ENCODE measurements at places on chromosomes 16 and 17.
A peak's percentile ranks its signal among the peaks of the same experiment; 100 is the strongest.

DNA sequence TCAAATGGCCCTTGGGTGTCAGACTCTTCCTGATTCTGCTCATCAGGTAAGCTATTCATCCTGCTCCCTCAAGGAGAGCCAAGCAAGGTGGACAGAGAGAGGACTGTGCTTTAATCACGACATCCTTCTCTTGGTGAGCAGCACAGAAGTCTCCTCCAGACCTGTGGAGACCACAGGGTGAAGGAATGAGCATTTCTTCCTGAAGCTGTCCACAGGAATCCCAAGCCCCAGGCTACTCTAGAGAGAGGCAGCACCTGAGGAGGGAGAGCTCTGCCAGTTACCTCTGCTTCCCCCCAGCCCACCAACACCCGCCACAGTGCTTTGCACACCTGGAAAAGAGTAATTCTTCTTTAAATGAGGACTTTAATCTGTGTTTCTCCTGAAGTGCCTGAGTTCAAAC is 100.0 kb downstream of the PARN start:
- no peak for DNase-seq

DNA sequence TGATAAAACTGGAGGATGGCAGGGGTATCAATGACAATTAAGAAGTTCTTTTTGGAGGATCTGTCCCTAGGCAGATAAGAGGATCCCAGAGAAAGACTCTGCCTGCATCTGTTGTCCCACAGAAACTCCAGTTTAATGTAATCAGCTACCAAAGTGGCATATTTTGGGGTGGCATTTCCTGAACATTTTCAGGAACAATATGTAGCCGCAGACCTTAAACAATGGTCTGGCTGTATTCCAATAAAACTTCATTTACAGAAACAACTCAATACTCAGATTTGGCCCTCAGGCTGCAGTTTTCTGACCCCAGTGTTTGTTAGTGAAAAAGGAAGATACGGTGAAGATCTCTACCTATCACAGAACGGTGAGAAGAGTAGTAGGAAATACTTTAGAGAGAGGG is 46.1 kb downstream of the KCNJ16 start:
- DNase-seq = no peak

GRCh38 chr17:45852535-45853297 is 8.0 kb downstream of the SPPL2C start:
- peak; percentile 70 for DNase-seq

DNA sequence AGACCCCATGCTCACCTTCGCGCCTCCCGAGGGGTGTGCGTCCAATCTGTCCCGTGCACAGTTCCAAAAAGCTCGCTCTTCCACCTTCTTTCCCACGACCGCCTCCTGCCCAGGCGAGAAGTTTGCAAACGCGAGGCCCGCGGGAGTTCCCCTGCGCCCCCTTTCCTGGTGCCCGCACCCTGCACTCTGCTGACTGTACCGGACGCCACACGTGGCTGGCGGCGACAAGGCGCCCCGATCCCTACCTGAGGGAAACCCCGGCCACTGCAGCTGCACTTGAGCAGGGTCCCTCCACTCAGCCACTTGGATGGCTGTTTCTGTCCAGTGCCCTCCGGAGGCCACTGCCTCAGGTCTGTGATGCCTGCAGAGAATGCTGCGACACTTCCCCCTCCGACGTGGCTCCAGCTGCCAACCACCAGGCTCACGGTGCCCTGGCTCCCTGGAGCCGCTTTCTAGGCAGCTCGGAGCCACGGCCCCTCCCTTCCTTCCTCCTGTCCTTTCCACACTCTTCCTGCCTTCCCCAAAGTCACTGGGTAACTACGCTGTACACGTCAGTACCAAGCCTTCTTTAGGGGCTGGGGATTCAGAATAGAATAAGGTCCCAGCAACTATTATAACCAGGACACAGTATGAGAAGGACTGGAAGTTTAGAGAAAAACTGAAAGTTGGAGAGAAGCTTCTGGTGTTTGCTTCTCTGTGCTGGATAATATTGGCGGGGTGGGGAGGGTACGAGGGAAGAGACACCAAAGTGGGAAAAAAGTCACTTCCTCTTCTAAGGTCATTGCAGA is at the start of gene MLKL:
MLKL (minus strand) TSS at position 425 of the 788 bp plus-strand sequence. CDS start 5,105 bp downstream, outside the sequence.
- DNase-seq = peak; percentile 64

GRCh38 chr16:62156971-62157370 is 120.7 kb upstream of the CDH8 start:
- DNase-seq = no peak

DNA sequence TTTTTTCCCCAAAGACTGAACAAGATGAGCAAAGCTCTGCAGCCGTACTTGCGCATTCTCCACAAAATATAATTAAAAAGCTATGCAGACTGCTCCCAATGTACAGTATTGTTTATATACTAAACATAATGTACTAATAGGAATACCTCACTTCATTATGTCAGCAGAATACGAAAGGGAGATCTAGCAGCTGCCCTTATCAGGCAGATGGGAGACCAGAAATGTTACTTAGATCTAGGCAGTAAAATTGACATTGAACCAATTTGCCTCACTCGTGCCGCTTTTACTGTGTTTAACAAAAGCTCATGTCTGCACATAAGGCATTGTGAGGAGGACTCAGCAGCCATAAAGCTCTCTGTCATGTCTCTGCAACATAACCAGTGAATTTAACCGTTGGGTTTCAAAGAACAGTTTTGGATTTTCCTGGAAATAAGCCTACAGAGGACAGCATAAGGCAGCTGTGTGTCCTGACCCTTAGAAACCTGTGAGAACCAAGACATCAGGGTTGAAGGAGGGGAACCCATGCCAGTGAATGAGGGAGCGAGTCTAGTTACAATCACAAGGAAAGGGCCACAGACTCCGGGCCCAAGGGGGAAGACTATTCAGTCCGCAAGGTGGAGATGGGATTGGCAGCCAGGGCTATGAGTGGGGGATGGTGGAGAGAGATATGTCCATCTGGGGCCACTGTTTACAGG is 71.4 kb downstream of the GNAO1 start:
- DNase-seq = no peak

- DNase-seq = no peak
Observed at GRCh38 chr16:85673529-85674417, 15.0 kb downstream of the GINS2 start.

- DNase-seq = no peak
Observed at GRCh38 chr17:53033297-53033696, 789.4 kb upstream of the KIF2B start.

DNA sequence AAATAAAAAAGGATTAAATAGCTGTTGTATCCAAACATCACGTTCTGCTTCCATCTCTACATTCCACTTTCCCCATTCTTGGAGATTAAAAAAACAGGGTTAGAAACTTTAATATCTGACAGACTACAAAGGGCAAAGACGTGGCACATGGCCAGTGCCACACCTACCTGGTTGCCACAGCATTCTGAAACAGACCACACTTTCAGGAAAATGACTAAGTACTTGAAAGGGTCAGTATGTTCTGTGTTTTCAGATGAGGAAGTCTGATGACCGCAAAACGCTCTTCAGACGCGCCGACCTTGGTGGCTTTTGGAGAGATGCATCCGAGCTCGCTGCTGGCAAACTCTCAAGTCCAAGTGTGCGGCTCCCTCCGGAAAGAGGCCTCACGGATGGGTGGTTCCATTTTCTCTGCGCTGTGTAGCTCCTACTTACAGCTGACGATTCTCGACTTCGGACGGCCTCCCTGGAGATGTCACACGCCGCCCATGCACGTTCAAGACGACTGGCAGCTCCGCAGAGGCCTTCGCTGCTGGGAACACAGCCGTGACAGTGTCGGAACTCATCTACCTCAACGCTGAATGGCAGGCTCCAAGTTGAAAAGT is 15.5 kb downstream of the MAP1LC3B start:
- peak; percentile 20 for DNase-seq

DNA sequence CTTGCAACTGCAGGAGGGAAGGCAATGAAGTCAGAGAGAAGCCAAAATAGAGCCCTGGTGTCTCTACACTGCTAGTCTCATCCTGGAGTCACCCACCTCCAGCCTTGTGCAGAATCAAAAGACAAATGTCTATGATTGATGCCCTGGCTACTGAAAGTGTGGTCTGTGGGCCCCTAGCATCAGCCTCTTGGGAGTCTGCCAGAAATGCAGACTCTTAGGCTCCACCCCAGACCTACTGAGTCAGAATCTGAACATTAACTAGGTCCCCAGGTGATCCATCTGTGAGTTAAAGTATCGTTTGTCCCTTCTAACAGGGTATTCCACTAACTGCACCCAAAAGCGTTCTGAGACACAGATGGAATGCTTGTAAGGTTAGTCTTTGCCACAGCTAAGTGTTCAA is 21.2 kb downstream of the EARS2 start:
- DNase-seq = no peak

DNA sequence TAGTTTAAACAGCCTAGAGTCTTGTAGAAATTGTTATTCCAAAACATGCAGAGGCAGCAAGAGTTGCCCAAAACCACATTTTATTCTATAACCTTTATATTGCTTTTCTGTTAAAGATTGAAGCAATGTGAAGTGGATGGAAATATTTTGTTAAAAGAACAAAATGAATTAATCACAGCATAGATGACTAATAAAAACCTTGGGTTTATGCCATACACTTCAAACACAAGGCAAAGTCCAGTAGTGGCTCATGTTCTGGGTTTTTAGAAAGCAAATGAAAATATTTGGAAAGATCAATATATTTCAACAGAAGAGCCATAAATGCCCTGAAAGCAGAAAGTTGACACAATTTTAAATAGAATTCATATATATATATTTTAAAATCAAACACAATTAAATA is 36.7 kb upstream of the ULK2 start:
- DNase-seq = no peak

DNA sequence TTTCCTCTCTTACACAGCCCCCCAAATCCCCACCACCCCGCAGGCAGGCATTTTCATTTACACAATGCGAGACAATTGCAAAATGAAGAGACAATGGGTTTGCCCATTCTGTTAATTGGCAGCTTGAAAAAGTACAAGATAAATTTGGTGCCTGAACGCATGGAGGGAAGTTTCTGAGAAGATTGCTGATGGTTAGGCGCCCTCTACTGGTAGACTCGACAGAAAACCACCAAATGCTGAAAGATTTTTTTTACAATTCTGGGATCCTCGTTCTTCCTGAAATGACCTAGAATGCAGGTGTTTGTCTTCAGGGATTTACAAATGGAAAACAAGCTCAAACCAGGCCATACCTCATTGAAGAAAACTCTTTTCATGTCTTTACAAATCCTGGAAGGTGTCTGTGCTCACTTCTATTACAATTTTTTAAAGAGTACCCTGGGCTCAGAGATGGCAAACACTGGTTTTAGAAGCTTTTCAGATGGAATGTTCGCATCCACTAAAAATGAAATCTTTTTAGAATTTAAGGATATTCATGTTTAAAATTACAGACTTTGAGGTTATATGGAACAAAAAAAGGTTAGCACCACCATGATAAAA is 338.5 kb downstream of the PMP22 start:
- DNase-seq = peak; percentile 63

GRCh38 chr17:83119987-83120864 is 40.8 kb downstream of the METRNL start:
- DNase-seq = peak; percentile 33

GRCh38 chr17:57665696-57666095 is 79.4 kb downstream of the CCDC182 start:
- no peak for DNase-seq

GRCh38 chr16:9308850-9309249 is 217.4 kb downstream of the HAPSTR1 start:
- DNase-seq = no peak

DNA sequence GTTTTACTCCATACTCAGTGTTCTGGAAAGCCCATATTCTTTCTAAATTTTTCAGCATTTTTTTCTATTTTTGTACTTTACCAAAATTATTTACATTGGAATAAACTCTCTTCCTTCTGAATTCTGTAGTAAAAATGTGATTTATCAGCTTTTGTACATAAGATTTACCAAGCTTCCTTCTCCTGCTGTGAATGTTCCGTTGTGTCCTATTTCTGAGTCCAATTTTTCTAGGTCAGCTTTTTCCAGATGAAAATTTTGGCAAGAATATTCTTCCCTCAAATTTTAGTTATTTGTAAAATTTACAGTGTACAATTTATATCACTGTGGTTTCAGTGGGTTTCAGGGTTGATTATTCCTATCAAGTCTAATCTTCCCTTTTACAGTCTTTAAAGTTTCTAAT is 27.5 kb downstream of the ASPA start:
- no peak for DNase-seq

DNA sequence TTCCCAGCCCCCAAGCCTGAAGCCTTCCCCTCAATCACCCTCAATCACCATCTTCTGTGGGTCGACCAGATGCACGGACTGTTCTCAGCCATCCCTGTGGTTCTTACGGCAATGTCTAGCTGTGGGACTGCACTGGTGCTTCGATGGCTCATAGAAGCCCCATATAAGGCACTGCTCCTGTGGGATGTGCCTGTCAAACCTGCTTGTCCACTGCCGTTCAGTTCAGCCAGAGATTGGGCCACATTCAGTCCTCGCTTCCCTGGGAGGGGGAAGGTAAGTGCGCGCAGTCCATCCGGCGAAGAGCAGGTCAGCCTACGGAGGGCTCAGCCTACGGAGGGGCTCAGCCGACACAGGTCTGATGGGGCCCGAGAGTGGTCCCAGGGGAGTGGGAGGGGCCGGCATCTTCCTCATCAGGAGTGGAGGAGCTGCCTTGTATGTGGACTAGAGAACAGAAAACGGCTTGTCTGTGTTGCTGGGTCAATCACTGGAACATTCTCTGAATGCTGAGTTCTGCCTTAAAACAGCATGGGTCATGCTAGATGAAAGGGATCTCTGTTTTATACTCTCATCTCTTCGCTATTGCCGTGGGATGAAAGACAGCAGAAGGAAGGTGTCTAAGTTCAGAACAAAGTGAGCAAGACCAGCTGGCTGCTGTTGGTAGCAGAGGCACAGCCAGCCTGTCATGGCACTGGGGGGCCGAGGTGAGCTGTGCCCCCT is at the start of gene CARD14:
CARD14 (plus strand) TSS at position 247 of the 717 bp plus-strand sequence. CDS start 11,409 bp downstream, outside the sequence.
- no peak for DNase-seq

DNA sequence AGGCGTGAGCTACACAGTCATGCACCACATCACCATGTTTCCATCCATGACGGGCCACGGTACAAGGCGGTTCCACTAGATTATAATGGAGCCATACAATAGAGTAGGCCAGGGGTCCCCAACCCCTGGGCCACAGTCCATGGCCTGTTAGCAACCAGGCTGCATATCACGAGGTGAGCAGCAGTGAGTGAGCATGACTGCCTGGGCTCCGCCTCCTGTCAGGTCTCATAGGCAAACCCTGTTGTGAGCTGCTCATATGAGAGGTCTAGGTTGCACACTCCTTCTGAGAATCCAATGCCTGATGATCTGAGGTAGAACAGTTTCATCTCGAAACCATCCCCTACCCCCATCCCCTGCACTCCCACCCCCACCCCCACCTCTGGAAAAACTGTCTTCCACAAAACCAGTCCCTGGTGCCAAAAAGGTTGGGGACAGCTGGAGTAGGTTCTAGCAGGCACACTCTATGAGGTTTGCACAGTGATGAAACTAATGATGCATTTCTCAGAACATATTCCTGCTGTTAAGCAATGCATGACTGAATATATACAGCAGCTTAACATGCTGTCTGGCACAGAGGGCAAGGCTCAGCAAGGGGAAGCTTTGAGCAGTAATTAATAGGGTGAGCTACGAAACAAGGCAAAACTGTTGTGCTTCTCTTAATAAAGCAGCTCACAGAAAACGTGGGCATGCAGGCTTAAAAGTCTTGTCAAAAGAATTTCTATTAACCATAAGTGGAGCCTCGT is 108.0 kb downstream of the VPS53 start:
- no peak for DNase-seq

- no peak for DNase-seq
Observed at GRCh38 chr16:87880117-87880696, 10.9 kb upstream of the SLC7A5 start.
